ENCODE measurements at places on chromosomes 1 and 21. TPM values are rescaled to one million over a fixed set of nuclear protein-coding genes. Genes with fewer than 3 reads are reported as not detected.

GRCh38 chr21:31675960-31676359 lies 16.5 kb downstream of the SOD1 start:
- no peaks in the 10 kb centered on the region for H3K27me3 ChIP-seq
- peaks cover 4% of the 10 kb centered on the region for H3K36me3 ChIP-seq
- no peak overlapping the region for H3K27ac ChIP-seq

Gene ACTL8
- polyA plus RNA-seq, result not detected

Gene ASPM
- not detected for polyA plus RNA-seq

Gene ZBTB18
- 0.99 TPM for polyA plus RNA-seq

DNA sequence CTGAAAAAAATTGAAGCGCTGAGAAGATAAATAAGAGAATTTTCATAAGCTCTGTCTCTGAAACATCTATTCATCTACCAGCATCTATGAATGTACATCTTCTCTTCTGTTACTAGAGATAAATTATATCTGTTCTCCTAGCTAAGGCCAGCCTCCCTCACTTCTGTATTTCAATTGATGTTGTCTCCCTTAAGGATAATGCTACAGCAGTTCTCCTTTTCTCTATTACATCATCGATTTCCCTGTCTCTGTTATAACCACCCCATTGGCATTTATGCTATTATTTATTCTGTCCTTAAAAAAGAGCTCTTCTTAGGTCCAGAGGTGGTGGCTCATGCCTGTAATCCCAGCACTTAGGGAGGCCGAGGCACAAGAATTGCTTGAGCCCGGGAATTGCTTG lies 42.9 kb upstream of the TMCO2 start:
- H3K27me3 ChIP-seq, result no peaks in the 10 kb centered on the region
- no peak overlapping the region for H3K27ac ChIP-seq
- no peak overlapping the region for H3K4me3 ChIP-seq
- peaks cover 22% of the 10 kb centered on the region for H3K36me3 ChIP-seq

All from immature natural killer cell (primary cell).